ENCODE measurements at places on chromosomes 5 and 9.

GRCh38 chr5:58066076-58066475 lies 393.8 kb downstream of the PLK2 start:
- DNase-seq: no peak

DNA sequence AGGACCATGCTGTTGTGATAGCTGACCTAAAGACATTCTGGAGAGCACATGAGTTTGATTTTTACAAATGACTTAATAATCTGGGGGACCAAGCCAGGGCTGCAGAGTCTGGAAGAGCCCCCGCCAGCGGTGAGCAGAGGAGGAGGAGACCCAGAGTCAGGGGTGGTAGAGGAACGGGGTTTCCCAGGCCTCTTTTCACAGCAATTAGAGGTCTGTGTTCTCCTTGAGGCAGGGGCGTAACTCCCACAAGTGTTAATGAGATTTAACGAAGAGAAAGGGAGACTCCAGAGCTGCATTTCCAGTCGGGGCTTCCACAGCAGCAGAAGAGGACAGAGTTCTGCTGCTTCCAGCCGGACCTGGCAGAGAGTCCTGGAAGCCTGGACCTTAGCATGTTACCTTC lies 137.9 kb upstream of the SLC24A2 start:
- no peak for DNase-seq

DNA sequence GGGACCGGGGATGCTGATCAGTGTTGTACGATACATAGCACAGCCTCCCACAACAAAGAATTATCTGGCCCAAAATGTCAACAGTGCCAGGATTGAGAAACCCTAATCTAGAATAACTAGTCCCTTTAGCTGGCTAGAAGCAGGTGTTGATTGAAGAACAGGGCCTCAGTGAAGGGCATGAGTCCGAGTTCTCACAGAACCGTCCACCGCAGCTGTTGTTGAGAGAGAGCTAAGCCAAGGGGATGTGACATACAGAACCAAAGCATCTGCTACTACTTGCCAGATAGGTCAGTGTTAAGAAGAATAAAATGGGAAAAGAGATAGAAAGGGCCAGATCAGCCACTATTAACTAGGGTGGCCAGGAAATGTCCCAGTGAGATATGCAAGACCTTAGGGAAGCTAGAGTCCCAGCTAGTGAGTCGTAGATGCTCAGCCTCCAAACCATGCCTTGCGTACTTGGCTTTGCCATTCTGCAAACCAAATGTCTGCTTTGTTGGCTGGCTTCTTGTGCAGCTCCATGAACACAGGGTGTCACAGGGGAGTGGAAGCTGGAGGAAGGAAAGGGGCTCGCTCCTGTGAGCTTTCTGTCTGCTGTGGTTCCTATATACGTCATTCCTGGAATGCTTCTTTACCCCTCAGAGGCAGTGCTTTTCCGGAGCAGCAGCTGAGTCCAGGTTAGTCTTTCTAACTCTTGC lies 68.9 kb downstream of the FBXO38 start:
- no peak for DNase-seq

DNA sequence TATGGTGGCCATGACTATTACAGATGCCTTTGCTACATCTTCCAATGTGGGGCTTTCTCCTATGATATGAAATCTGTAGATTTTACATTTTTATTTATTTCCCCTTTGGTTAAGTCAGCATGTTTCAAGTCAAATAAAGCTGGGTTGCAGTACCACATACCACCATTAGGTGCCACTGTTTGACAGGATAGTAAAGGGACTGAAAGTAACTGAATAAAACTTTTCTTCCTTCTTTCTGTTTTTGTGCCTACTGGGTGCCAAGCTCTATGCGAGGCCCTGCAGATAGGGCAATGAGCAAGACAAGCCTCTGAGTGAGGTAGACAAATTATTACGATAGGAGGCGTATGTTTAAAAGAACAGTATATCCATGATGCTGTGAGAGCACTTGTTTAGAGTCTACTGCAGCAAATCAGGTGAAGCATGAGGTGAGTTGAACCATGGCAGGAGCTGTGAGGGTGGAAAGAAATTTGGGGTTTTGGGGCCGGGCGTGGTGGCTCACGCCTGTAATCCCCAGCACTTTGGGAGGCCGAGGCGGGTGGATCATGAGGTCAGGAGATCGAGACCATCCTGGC lies 64.8 kb downstream of the GDNF start:
- no peak for DNase-seq

DNA sequence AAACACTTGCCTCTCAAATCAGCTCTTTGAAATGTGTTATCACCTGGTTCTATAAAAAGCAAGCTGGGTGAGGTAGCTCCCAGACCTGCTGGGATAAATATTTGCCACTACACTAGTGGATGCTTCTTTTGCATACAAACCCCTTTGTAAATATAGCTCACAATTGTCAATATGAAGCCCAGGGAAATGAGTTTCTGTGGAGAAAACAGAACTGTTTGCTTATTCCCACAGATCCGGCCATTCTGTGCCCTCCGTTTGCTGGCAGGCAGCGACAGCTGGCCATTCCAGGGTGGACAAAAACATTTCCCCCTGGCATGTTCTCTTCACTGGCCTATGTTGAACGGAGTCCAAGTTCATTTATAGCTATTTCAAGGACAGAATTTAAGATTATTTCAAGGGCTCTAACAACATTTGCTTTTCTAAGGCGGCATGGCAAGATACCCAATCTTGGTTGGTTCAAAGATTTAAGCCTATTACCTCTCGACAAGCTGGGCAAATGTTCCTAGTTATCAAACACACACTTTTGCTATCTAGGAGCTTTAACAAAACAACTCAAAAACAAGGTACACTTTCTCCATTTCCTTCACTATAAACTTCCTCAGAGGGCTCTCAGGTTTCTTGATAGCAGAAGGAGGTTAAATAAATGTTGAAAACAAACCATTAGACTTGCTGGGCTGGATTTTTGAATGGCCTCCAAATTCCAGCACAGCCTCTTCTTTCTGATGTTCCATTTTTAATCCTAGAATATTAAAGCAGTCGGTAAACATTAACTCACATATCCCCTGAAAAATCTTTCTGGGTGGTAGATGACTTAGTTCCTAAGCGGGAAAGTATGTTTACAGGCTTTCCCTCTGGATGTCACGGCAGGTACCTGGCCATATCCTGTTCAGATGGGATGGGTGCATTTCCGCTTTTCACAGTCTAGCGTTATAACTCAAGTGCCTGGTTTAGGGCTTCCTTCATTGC lies 332.3 kb downstream of the PLK2 start:
- DNase-seq: no peak

GRCh38 chr5:35308421-35308820 lies 78.1 kb upstream of the PRLR start:
- no peak for DNase-seq

- no peak for DNase-seq
Observed at GRCh38 chr5:85549836-85550599, 1067.7 kb upstream of the COX7C start.

GRCh38 chr9:5708414-5708813 lies 79.5 kb downstream of the RIC1 start:
- no peak for DNase-seq

DNA sequence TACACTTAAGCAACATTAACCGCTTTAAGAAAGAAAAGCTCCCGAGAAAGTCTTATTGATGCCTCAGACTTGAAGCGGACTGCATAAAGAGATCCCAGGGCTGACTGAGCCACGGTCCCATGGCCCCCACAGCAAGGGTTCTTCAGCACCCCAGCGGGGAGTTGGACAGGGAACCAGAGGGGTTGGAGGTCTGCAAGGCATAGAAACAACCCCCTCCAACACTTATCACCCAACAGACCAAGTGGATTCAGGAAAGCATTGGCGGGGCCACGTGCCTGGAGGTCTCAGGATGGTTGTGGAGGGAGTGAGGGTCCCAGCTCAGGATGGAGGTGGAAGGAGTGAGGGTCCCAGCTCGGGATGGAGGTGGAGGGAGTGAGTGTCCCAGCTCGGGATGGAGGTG lies 143.7 kb upstream of the IRX2 start:
- no peak for DNase-seq

GRCh38 chr9:69455311-69455710 lies 130.3 kb downstream of the ENTREP1 start:
- no peak for DNase-seq

GRCh38 chr9:107636571-107637381 lies 147.2 kb upstream of the KLF4 start:
- DNase-seq: no peak

DNA sequence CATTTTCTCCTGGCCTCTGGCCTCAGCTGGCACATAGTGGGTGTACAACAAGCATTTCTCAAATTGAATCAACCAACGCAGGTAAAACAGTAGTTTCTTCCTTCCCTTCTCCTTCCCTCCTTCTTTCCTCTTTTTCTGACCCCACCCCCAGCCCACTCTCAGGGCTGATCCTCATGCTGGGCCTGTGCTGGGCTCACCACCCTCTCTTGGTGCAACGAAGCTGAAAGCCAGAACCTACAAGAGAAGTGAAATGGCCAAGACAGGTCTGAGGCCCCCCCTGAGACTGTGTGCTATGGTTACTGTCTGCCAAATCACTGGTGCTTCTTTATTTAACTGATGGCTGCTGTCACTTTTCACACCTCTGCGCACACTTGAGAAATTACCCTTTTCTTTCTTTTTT lies 53.0 kb upstream of the BOD1 start:
- DNase-seq: peak; percentile 40

- DNase-seq: no peak
Observed at GRCh38 chr5:36628695-36629094, 22.3 kb downstream of the SLC1A3 start.

GRCh38 chr5:19694949-19695611 lies 292.9 kb downstream of the CDH18 start:
- DNase-seq: no peak

DNA sequence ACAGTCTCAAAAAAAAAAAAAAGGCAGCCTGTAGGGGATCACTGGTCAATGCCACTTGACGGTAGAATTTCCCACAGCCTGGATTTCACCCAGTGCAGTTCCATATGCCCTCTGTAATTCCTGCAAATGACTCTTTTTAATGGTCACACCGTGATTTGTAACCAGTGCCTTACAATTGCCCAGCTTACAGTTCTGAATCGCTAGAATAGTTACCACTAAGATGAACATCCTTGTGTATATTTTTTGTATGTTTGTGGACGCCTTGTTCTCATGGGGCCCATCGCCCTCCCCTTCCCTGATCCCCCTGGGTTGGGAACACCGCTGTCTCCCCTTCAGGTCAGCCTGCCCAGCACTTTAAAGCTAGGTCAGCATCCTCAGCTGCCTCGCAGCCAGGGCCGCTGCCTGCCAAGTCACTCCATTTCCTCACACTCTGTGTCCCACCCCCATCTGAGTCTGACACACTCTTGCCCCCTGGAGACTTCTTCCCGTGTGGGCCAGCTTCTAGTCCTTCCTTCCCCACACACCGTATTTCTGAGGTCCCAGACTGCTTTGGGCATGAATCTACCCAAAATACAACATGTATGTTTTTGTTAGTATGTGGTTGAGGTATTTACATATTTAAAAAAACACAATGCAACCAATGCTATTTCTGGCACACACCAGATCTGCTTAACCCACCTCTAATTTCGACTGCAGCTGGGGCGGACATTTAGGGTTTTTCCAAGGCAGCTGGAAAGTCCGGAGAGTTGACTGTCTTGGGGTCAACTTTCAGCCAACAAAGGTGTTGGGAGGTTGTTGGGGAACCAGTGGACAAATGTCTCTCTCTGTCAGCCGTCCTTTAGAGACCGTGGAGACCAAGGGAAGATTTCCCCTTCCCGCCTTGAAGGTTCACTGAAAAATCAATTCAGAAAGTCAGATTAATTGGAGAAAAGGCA lies 120.5 kb upstream of the NEK6 start:
- DNase-seq: no peak

DNA sequence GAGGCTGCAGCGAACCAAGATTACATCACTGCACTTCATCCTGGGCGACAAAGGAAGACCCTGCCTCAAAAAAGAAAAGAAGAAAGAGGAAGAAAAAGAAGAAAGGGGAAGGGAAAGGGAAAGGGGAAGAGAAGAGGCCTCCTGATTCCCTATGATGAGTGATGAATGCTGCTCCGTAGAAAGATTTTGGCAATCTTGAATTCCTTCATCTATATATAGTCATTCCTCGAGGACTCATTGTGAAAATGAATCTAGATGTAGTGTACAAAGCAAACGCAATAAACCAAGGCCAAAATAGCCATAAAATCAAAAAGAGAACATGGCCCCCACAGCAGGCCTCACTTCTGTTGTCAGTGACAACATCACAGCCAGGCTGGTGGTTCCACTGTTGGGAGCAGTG lies 218.0 kb downstream of the DCP2 start:
- DNase-seq: no peak

DNA sequence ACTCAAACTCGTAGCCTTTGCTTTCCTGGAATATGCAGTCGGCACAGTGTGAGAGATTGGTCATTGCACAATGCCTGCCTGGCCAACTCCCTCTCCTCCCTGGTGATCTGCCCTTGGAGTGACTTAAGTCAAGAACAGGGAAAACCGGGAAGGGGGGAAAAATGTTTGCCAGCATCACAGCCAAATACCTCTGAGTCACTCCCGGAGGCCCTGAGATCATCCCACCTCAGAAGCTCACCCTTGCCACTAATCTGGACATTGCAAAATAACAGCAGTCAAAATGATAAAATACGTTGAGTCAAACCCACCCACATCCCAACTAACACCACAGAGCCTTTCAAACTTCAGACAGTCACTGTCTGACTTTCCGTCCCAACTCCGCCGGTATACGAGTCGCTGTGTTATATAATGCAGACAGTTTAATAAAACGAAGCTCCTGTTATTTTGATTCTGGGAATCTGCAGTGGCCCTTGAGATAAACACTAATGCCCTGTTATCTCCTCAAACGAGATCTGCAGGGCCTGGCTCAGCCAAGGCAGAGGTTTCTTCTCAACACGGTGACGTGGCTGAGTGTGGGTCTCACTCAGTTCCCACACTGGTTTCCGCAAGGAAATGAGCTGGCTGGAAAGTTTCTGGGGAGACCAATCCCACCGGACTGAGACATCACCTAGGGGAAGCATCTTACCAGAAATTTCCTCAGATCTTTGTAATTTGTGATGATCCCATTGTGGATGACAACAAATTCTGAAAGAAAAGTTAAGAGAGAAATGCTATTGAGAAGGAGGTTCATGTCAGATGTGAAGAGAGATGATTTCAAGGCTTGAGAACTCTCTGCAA lies 22.1 kb downstream of the GFPT2 start:
- peak; percentile 12 for DNase-seq

DNA sequence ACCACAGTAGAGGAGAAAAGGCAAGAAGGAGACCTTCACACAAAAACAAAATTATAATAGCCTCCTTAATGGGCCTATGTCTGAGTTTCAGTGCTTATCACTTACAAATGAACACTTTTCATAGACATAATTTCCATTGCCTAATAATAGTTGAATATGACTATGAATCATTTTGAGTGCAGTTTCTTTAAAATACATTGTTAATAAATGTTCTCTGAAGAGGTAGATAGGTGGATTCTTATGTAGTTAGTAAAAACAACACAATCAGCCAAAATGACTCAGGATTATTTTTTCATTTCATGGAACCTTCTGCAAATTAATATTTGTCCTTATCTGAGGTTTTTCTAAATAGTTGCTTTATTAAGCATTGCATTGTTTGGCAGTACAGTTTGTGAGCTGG lies 45.6 kb downstream of the DAPK1 start:
- DNase-seq: no peak

GRCh38 chr9:71270554-71270953 lies 149.1 kb upstream of the TRPM3 start:
- DNase-seq: no peak

GRCh38 chr5:114297915-114298314 lies 64.0 kb upstream of the KCNN2 start:
- DNase-seq: no peak
